Substantia nigra (tissue), 51 donors: ENCODE measurements at places on chromosomes 13 and 19.

DNA sequence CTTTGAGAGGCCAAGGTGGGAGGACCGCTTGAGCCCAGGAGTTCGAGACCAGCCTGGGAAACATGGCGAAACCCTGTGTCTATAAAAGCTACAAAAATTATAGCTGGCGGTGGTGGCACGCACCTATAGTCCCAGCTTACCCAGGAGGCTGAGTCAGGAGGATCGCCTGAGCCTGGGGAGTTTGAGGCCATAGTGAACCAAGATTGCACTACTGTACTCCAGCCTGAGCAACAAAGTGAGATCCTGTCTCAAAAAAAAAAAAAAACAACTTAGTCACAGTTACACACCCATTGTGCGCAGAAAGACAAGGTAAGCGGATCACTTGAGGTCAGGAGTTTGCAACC is 728 bp upstream of the DENND1C start:
- no peak for DNase-seq

GRCh38 chr19:19540715-19541515 is 2.9 kb downstream of the CILP2 start:
- no peak for DNase-seq

DNA sequence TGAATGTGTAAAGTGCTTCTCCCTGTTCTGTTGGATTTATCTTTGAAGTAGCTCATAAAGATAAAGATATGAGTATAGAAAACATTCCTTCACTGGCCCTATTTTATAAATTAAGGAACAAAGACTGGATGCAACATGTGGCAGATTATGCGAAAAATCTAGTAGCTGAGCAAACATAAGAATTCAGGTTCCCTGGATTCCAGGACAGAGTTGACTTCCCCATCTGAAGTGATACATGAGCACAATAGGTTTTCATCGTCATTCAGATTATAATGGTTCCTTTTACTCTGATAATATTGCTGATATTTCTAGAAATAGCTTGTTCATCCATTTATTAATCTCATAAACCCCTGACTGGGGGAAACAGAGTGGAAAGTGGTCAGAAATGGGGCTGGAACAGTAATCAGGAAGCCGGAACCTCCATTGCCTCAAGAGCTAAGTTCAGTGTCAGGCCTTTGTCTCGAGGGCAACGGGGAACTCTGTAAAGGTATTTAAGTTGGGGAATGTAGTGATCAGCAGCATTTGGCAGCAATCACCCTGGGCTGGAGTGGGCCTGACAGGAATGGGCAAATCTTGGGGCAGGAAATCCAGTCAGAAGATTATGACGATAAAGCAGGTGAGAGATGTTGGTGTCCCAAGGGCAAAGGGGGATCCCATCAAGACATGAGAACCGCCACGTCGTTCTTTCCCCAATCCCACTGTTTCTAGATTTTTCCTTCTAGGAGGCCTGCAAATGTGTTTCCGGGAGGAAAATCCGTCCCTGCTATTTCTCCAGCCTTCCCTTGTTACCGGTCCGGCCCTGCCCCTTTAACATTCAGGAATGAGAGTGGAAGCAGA is 232.5 kb upstream of the SERP2 start:
- DNase-seq, result no peak

DNA sequence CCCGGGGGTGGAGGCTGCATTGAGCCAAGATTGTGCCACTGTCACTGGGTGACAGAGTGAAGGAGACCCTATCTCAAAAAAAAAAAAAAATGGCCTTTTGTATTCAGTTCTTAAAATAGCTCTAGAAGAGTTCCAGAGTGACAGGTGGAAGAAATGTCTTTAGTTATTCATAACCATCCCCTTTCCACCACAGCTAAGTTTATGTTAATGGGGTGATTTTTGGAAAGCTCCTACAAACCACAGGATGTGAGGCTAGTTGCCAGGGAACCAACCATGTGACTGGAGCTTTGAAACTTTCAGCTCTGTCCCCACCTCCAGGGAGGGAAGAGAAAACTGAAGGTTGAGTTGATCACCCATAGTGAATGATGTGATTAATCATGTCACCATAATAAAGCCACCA is 6.9 kb downstream of the ZNF490 start:
- DNase-seq, result no peak

- no peak for DNase-seq
Measured at GRCh38 chr13:23146006-23146405, 34.8 kb upstream of the SGCG start.

DNA sequence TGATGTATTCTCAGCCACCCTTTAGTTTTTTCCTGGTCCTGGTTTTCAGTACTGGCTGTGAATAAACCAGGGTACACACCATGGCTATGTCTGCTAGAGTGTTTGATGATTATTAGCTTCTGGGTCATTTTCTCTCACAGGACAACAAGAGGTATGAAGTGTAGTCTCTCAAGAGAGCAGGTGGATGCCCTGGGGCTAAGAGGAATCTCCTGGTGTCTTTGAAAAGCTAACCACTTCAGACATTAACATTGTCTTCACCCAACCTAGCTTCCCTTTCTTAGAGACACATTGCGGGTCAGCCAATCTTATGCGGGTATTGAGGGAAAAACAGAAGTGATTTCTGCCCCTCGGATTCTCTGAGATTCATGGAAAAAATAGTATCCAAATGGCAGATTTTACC is 1.6 kb downstream of the ZNF730 start:
- DNase-seq, result no peak

GRCh38 chr19:44570984-44571684 is 41.7 kb upstream of the CEACAM20 start:
- peak; percentile 9 for DNase-seq

- DNase-seq, result no peak
Measured at GRCh38 chr13:64866331-64866730, 2363.8 kb downstream of the PCDH9 start.

- no peak for DNase-seq
Measured at GRCh38 chr19:44684892-44685863, 13.8 kb upstream of the CEACAM16 start.

GRCh38 chr19:1489463-1490310 is 463 bp downstream of the PCSK4 start:
- DNase-seq, result no peak

GRCh38 chr13:109704771-109705635 is 81.4 kb downstream of the IRS2 start:
- no peak for DNase-seq
